ENCODE measurements at places on chromosomes 5 and 9.

GRCh38 chr5:139787568-139788293 lies 7.9 kb upstream of the PSD2 start:
- peak; percentile 81 for DNase-seq

- peak; percentile 46 for DNase-seq
Observed at GRCh38 chr9:22160221-22160620, 151.1 kb upstream of the CDKN2B start.

- DNase-seq: no peak
Observed at GRCh38 chr5:57317341-57317740, 143.5 kb downstream of the GPBP1 start.

- no peak for DNase-seq
Observed at GRCh38 chr5:179112469-179113142, 52.4 kb downstream of the ZNF354C start.

DNA sequence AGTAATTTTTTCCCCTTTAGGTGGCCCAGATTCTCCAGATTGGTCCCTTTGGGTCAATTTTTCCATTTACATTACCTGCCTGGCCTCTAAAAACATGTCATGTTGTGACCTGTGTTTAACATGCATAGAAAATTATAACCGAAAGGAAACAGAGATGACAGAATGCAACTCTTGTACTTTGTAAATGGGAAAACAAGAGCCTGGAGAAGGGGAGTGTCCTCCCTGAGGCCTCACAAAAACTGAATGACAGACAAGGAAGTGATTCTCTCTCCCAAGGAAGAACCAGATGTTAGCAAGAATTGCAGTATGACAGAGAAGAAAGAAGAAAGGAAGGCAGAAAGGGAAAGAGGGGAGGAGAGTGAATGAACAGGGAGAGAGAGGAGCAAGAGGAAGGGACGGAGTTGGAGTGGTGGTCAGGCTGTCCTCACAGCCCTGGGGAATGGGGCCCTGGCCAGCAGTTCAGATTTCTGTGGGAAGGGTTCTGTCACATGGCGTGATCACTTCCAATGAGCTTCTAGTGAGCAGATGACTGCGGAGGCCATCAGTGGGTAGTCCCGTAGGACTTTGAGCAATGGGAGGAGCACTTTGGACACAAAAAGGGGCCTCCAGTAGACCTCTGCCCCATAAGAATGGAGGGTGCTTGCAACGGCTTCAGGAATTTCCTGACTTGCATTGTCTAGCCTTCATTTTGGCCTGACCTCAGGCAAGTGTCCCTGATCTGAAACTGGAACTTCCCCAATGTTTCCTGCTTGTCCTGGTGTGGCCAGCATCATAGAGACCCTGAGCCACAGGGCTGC lies 31.6 kb downstream of the ABLIM3 start:
- DNase-seq: peak; percentile 38

- DNase-seq: peak; percentile 94
Observed at GRCh38 chr5:177300236-177300880, 3.2 kb downstream of the RAB24 start.
